AG09309 (cell line): ENCODE measurements at places on chromosomes 11 and 22.

- DNase-seq, result no peak
These were observed 1.8 kb upstream of the PELI3 start for GRCh38 chr11:66464916-66465315.

GRCh38 chr11:30257058-30257457 is 26.2 kb downstream of the FSHB start:
- DNase-seq, result no peak

- no peak for DNase-seq
These were observed 945.0 kb downstream of the BRD1 start for GRCh38 chr22:48882636-48883200.

GRCh38 chr11:31805037-31805628 is 6.0 kb downstream of the PAX6 start:
- DNase-seq, result no peak

- no peak for DNase-seq
These were observed 472.3 kb downstream of the BRD1 start for GRCh38 chr22:49355211-49355920.

- no peak for DNase-seq
These were observed 494 bp downstream of the ZDHHC5 start for GRCh38 chr11:57668434-57668782.

- DNase-seq, result no peak
These were observed 17.1 kb downstream of the F2 start for GRCh38 chr11:46736146-46736545.
